Stimulated activated CD4-positive, alpha-beta T cell treated with anti-CD3 and anti-CD28 coated beads, Interleukin-12 subunit alpha, Interleukin-12 subunit beta, amount 100 ng/mL, for 48 hours (primary cell): ENCODE measurements at places on chromosomes 7 and 10.

DNA sequence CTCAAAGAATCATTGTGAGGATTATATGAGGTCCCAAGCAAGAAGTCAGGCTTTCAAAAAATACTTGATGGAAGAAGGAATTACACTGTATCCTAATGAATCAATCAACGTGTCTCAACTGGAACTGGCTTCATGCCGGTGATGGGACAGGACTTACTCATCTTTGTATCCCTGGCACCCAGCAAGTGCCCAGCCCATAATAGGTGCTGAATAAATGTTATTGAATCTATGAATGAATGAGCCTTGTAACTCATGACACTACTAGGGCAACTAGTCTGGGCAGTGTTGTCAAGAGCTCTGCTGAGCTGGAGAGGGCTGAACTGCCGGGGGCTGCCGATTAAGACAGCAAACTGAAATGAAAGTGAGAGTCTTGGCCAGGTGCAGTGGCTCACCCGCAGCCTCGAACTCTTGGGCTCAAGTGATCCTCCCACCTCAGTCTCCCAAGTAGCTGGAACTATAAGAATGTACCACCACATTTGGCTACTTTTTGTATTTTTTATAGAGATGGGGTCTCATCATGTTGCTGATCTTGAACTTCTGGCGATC lies 87.2 kb upstream of the KIF5B start:
- DNase-seq, result no peak

DNA sequence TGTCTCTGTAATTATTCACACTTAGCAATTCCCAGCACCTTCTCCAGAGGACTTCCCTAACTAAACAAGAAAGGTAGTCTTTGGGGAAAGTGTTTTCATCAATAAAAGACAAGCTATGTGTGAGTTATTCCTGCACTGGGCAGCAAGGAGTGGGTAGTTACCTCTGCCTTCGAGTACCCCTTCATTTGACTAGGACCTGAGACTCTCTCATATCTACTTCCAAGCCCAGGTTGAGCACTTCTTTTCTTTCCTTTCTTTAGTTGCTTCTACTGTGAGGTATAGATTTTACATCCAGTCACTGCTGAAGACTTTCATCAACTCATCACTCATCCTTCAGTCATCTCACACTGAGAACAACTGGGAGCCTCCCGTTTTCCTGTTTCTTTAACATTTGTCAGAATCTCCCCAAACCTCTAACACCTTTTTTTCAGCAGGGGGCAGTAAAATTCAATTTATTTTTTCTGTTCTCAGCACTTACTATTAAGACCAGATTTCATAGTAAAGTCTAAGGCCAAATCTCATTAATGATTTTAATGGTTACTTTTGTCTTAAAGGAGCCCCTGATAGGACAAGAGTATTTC lies 80.1 kb upstream of the PRSS1 start:
- DNase-seq, result no peak

GRCh38 chr7:105487579-105488571 lies 34.2 kb downstream of the PUS7 start:
- no peak for DNase-seq

DNA sequence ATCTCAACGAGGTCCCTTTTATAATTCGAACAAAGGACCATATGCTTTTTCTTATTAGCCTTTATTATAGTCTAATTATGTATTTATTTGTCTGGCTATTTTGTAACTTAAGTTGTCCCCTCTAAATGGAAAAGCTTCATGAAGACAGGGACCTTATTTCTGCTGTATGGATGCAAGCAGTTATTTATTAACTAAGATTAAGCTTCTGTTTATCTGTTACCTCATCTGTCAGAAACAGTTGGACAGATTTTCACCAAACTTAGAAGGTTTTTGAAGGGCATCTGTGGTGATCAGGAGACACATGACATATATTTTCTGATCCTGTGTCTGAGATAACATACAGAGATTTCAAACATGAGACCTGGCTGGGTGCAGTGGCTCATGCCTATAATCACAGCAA lies 43.2 kb downstream of the KAT6B start:
- no peak for DNase-seq

DNA sequence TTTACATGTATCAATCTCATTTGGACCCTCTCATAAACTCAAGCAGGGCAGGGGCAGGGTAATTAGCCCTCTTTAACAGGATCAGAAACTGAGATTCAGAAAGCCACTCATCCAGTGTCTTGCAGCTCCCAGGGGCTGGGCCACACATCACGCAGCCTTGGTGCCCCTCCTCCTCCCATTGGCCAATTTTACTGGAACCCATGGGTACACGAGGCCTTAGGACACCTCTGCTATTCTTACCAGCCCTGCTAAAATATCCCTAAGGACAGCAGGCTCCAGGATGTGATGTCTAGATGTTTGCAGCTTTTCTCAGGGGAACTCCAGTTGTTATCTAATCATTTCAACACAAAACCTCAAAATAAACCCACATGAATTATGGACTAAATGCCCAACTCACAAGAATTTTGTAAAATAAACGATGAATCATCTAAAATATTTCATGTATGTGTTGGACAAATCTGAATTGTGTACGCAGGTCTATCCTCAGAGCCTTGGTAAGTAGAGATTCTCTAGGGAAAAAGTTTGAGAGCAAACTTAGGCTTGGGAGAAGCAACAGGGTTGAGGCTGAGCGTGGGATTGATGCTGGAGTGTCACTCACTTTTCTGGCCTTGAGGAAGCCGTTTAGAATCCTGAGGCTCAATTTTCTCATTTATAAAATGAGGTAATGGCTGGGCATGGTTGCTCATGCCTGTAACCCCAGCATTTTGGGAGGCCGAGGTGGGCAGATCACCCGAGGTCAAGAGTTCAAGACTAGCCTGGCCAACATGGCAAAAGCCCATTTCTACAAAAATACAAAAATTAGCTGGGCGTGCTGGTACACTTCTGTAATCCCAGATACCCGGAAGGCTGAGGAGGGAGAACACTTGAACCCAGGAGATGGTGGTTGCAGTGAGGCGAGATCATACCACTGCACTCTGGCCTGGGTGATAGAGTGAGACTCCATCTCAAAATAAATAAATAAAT lies 69.7 kb upstream of the TNS3 start:
- DNase-seq, result no peak

- DNase-seq, result peak; percentile 52
Observed at GRCh38 chr7:74656441-74656836, 1.1 kb upstream of the GTF2I start.

GRCh38 chr7:87784424-87784823 lies 91.7 kb downstream of the SLC25A40 start:
- no peak for DNase-seq

DNA sequence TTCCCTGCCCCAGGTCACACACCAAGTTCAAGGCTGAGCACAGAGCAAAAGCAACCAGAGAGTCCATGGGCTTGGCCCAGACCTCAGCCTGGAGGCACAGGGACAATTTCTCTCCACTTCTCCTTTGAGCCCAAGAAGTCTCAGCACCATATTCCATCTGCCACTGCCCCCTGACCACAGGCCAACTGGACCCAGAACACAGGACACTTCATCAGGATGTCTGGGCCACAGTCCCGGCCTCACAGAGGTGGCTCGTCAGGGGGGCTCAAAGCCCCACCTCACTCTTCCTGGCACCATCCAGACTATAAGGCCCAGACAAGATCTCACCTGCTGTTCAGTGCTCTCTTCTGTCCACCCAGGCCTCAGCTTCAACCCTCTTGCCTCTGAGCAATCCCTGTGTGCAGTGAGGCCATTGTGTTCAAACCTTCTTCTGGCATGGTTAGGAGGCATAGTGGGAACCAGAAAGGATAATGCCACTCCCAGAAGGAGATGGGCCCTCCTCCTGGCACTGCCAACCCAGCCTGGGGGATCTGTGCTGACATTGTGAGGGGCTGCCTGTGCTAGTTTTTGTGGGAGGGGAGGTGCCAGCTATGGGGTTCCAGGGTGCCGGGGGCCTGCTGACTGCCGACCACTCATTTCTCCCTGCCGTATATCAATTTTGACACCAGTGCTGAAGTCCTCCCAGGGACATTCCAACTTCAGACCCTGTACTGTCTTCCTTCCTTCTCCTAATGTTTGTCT lies 49.7 kb upstream of the ANTXRL start:
- no peak for DNase-seq

DNA sequence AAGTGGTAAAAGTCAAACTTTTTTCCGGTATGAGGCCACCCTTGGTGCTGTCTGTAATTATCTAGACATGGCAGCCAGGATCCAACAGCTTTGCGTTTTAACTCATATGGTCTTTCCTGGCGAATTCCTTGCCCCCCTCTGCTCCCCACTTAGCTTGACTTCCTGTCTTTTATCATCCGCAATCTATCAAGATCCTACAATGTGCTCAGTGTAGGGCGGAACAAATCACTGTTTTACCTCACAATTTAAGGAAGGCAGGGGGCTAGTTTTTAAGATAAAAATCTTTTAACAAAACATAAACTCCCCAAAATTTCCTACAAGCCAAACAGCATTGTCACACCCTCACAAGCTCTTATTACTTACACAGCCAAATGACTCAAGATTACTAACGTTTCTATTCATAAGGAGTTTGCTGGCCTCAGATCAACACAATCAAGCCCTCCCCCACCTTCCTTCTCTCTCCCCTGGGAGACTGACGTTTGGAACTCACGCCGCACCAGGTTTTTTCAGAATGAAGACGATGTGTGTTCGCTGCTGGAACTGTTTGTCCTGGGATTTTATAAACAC lies 1.3 kb upstream of the CDK14 start:
- DNase-seq, result no peak

- DNase-seq, result no peak
Observed at GRCh38 chr7:157013101-157013500, 2.6 kb upstream of the MNX1 start.

DNA sequence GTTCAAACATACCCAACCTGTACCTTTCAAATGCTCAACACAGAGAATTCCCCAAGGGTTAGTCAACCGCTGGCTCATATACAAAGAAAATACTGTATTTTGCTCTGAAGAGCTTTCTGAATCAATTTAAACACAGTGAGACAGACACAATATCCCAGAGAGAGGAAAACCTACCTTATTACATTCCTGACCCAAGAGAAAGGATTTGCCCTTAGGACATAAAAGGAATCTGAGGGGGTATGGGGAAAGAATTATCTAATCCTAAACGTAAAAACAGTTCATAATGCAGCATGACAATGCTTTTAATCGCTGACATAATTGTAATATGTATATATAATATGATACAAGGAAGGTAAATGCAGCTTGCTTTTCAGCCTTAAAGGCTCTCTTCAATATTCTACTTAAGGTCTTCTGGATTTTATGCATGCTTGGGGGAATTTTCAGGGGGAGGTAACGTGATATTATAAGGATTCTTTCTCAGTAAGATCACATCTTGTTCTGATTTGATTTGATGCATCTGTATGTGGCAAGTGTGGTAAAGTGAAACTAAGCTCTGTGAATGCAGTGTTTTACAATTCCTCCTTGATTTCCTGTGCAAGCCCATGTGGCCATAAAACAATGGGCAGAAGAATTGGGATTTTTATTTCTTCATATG lies 240.5 kb downstream of the GLI3 start:
- no peak for DNase-seq

DNA sequence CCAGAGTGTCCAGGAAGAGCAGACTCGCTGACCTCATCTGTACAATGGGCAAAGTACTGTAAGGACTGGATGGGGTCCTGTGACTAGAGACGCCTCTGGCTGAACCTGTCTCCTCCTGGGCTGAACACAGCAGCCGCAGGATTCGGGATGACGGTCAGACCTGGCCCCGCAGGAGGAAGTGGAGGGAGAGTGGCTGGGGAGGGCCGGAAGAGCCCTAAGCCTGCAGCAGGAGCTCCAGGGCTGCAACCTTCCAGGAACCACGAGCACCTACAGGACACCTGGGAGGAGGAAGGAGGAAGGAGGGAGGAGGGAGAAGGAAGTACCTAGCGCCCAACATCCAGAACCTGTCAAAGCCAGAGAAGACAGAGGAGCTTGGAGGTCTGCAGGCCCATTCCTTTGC lies 30.3 kb downstream of the TNRC18 start:
- DNase-seq, result no peak

DNA sequence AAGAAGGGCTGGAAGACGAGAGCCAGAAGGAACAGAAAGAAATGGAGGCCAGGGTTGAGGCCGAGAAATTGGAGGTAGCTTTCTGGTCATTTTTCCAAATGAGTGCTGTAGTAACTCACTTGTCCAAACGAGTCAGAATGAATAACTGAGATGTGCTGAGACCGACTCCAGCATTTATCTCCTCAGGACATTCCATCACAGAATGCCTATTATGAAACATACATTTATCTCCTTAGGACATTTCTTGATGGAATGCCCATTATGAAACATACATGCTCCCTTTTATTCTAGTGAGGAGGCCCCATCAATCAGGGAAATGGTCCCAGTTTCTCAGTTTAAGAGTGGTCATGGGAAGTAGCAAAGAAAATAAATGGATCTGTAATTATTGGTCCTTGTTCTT lies 16.5 kb downstream of the AVL9 start:
- no peak for DNase-seq

GRCh38 chr7:22725585-22725984 lies 1.4 kb upstream of the IL6 start:
- no peak for DNase-seq

DNA sequence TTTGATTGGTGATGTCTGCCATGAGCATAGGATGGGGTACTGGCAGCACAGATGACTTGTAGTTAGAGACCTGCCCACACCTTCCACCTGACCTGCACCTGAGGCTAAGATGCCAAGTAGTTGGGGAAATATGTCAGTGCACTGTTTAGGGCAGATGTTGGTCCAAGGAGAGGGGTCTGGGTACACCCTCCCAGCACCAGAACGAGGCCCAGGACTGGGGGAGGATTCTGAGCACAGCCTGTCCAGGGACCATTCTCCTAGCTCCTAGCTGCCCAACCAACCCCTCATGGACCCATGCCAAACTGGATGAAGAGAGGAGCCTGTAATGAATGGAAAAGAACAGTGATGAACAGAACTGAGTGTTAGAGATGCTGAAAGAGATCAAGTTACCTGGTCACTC lies 28.0 kb downstream of the FRMPD2 start:
- DNase-seq, result no peak

DNA sequence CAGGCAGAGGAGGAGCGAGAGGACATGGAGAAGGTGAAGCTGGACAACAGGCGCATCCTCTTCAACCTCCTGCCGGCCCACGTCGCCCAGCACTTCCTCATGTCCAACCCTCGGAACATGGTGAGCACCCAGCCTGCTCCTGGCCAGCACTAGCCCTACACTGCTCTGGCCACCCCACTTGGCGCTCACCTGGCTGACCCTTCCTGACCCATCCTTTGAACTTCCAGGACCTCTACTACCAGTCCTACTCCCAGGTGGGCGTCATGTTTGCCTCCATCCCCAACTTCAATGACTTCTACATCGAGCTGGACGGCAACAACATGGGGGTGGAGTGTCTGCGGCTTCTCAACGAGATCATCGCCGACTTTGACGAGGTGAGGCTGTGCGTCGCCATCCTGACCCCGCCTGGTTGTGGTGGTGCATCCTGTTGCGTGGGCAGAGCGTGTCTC lies 129.2 kb downstream of the ADCY1 start:
- DNase-seq, result no peak

DNA sequence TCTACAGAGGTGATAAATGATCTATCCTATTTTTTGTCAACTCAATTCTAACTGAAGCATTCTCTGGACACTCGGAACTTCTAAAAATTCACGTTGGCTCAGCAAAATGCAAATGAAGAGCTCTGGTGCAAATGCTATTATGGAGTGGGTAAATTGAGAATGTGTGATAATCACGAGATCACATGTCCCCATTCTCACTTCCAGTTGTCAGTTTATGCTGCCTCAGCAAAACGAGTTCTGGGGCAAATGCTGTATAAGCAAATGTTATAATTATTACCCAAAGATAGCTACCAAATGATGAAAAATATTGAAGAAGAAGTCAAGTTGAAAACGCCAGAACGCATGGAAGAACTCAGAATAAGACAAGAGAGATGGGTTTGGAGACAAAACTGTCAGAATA lies 29.4 kb downstream of the AKR1B1 start:
- DNase-seq, result no peak

GRCh38 chr10:43354879-43355380 lies 16.5 kb upstream of the FXYD4 start:
- DNase-seq, result no peak
